ENCODE measurements at places on chromosomes 7 and 10. TPM values are rescaled to one million over a fixed set of nuclear protein-coding genes. Genes with fewer than 3 reads are reported as not detected.

DNA sequence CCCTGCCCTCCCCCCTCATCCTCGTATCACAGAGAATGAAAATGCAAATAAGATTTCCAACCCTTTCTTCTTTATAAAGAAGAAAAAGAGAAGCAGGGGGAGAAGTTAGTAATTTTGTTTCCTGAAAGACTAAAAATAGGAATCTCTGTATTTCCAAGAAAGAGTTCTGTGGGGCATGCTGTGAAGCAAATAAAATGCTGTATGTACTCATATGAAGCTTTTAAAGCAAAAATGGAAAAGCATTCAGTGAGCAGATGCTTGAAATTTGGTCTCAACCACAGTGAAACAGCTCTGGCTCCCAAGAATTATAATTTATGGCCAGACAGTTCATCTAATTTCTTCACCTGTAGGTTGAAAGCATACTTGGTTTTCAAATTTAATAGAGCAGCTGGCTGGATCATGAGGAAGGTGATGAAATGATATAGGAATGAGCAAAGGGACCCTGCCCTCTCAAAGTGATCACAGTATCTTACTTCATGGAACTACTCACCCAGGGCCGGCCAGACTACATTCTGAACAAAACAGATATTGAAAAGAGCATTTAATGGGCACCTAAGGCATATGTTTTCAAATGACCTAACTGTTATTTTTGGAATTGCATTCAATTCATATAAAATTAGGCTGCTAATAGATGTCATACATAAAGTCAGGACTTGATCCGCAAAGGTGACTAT, 31.4 kb downstream of the SVIL start:
- no peak for DNase-seq

SFTPA2 gene
- 921 TPM for total RNA-seq

DNA sequence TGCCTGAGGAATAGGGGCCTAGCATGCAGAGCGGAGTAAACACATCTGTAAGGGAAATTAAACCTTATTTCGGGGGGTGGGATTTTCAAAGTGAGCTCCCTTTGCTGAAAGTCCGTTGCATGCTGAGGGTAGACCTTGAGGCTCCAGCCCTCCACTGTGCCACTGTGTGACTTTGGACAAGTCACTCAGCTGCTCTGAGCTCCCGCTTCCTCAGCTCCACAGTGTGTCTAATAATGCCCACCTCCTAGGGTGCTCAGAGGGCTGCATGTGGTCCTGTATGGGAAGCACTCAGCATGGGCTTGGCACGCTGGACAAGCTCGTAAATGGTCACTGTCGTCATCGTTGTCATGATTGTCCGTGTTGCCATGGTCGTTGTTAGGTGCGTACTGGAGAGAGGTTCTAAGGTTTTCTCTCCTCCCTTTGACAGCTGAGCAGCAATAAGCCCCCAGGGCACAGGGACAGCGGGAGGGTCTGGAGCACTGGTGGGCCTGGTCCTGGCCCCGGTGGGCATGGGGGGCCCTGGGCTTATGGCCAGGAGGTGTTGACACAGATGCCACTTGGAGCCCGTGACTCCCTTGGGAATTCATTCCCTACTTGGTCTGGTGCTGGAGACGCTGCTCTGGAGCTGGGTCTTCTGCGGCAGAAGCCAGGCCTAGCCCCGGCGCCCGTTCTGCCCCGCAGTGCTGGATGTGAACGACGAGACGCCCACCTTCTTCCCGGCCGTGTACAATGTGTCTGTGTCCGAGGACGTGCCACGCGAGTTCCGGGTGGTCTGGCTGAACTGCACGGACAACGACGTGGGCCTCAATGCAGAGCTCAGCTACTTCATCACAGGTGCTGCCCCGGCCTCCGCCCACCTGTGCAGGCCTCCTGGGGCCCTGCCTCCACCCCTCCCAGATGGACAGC, 13.1 kb downstream of the C10orf105 start:
- no peak for DNase-seq

DNA sequence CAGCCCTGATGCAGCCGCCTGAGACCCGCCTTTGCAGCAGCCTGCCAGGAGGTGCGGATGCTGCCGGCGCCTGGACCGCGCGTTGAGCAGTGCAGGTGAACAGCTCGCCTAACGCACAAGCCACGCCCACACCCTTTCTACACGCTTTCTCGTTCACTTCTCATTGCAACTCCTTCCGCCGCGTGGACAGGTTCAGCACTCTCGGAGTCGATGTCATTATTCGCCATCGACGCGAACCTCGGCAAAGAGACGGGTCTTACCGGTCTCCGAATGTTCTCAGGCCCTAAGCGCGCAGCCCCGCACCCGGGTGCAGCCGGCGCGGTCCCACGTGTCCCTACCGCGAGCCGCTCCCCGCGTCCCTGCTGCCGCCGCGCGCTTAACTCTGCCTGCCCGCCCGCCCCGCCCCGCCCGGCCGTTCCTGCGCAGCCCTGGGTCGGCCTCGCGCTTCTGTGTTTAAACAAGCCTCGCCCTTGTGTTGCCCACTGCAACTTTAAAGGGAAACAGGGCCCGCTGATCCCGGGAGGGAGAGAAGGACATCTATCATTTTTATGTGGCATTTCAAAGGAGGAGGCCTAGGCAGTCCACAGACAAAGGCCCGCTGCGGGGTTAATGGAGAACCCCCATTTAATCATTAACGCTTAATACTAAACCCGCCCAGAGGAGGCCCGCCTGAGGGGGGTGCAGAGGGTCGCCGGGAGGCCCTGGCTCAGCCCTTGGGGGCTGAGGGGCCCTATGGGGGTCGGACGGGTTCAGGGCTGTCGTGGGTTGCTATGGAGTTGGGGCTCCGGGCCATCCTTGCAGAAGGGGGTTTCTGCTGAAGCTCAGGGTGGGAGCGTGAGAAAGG, 128.5 kb downstream of the WDR11 start:
- DNase-seq, result peak; percentile 56

- no peak for DNase-seq
These were observed 218.2 kb downstream of the CCSER2 start for GRCh38 chr10:84546609-84547008.

GPR26 gene
- total RNA-seq, result not detected

XRCC2 gene
- 2.9 TPM for total RNA-seq

DNA sequence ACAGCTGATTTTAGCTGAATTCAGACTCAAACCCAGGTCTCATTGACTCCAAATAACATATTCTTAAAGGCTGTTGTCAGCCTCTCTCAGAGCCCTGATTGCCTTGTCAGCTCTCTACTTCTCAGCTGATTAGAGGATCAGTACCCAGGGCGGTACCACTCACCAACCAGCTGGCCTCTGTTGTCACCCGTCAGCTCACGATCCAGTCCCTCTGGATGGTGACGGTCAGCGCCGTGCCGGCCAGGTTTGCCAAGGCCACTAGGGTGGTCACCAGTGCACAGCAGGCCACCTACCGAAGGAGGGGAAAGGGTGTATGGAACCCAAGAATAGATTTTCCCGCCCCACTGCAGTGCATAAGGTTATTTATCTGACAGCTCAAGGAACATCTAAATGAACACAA, 52.3 kb upstream of the TOMM7 start:
- no peak for DNase-seq

DNA sequence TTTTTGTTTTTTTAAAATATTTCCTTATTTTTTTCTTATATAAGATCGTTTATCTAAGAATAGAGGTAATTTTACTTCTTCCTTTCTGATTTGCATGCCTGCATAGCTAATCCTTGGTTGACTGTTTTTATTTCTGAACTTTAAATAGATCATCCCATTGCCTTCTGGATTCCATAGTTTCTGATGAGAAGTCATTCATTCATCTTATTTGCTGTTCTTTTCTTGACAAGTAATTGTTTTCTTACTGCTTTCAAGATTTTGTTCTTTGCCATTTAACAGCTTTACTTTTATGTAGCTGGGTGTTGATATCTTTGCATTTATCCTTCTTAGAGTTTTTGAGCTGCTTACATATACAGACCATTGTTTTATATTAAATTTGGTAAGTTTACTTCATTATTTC, 437.9 kb downstream of the SDK1 start:
- DNase-seq, result no peak

DNA sequence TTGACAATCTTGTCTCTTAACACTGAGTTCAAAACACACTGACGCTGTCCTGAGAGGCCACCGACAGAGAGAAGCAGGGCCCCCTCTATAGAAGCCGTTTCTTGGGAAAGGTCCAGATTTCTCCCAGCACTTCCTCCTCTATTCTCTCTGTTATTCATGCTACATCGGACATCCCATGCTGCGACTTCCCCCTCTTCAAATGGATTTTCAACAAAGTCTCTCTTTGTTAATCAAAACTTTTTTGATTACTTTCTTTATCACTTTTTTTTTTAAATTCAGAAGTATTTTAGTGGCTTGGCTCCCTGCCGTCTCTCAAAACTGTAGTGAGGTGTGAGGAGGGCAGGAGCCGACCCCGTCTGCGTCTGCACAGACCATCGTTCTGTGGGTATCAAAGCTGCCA, 298.9 kb upstream of the PITRM1 start:
- DNase-seq, result peak; percentile 58

DNA sequence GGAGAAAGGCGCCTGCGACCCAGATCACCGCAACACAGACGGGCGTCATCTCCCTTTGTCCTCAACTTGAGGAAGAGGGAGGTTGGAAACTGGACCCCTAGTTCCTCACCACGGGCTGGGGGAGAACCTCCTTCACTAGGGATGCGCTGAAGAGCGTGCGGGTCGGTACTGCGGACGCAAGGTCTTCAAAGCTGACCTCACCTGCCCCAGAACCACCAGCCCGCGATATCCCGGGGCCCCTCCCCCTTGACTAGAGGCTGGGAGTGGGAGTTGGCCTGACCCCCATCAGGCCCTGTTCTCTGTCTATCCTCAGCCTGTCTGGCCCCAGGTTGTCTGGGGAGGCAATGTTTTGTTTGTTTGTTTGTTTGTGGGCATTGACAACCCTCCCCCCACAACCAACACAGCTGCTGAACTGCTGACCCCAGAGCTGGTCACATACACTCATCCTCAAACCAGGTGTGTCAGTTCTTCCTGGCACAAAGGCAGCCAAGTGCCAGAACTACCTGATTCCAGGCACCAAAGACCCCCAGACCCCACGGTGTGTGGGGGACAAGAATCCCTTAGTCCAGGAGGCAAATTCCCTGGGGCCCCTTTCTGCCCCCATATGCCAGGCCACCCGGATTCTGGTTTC, 2.9 kb downstream of the NPM3 start:
- DNase-seq, result no peak

ZNF680 gene
- total RNA-seq, result 42.0 TPM

GRCh38 chr10:48594371-48594770, 10.5 kb downstream of the ARHGAP22 start:
- DNase-seq, result no peak

CRYGN gene
- 0.28 TPM for total RNA-seq

GRCh38 chr10:111789821-111790220, 393.7 kb downstream of the GPAM start:
- DNase-seq, result no peak

MOGAT3 gene
- not detected for total RNA-seq

GRCh38 chr7:121054925-121055324, 66.4 kb downstream of the CPED1 start:
- no peak for DNase-seq

GRCh38 chr7:44846816-44847508, 925 bp downstream of the H2AZ2 start:
- no peak for DNase-seq

DNA sequence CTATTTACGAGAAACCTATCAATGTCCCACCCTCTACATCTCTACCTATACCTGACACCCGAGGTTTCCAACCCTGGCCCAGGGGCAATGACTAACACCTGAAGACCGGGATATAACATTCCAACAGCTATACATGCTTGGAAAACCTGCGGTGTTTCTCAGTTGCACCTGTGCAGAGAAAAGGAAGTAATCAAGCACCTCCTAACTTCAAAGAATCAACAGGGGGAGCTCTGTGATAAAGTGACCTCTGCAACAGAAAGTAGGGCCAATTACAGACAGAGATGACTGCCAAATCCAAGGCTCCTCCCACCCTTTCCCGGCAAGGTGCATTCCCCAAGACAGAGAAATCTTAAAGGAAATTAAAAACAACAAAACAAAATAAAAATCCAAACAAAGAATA, 41.3 kb downstream of the CCDC6 start:
- DNase-seq, result no peak

CNPY1 gene
- not detected for total RNA-seq

GRCh38 chr7:45566386-45566785, 7.8 kb upstream of the ADCY1 start:
- no peak for DNase-seq

DNA sequence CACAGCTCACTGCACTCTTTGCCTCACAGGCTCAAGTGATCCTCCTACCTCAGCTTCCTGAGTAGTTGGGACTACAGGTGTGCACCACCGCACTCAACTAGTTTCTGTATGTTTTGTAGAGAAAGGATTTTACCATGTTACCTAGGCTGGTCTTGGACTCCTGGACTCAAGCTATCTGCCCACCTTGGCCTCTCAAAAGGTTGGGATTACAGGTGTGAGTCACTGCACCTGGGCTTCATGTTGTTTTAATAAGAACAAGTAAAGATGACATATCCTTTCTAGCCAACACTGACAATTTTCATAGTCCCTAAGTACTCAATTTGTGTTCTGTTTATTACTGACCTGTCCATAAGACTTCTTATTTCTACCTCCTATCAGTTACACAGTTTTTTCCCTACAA, 16.8 kb downstream of the SEMA3C start:
- DNase-seq, result no peak
